Activated T-helper 17 cell treated with anti-CD3 and anti-CD28 coated beads, Interleukin-2, amount 50 U/mL, for 72 hours (primary cell): ENCODE measurements at places on chromosomes 7 and 10.

DNA sequence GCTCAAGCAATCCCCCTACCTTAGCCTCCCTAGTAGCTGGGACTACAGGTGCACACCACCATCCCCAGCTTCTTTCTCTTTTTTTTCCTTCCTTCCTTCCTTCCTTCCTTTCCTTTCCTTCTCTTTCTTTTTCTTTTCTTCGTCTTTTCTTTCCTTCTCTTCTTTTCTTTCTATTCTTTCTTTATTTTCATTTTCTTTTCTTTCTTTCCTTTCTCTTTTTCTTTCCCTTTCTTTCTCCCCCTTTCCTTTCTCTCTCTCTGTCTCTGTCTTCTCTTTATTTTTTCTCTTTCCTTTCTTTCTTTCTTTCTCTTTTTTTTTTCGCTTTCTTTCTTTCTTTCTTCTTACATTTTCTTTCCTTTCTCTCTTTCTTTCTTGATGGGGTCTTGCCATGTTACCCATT is 621.3 kb downstream of the GALNT17 start:
- no peak for ATAC-seq

DNA sequence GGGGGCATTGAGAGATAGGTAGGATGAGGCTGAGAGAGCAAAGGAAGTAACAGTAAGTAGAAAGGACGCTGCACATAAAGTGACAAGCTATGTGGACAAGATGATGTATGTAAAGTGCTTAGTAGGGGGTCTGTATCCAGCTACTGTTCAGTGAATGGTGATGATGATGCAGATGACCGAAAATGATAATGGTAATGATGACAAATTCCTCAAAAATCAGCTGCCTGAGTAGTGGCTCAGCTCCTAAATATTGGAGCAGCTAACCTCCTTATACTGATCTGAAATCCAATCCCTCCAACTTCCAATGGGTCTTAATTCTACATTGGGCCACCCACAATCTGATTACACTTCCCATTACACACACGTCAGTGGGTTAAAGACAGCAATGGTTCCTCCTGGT is 27.1 kb upstream of the KCNMA1 start:
- no peak for ATAC-seq

GRCh38 chr7:121591926-121592325 is 195.8 kb upstream of the FAM3C start:
- no peak for ATAC-seq

- ATAC-seq, result no peak
These were observed 165.7 kb downstream of the SORCS3 start for GRCh38 chr10:104806801-104807200.

GRCh38 chr10:52500476-52500875 is 186.4 kb downstream of the DKK1 start:
- ATAC-seq, result no peak

DNA sequence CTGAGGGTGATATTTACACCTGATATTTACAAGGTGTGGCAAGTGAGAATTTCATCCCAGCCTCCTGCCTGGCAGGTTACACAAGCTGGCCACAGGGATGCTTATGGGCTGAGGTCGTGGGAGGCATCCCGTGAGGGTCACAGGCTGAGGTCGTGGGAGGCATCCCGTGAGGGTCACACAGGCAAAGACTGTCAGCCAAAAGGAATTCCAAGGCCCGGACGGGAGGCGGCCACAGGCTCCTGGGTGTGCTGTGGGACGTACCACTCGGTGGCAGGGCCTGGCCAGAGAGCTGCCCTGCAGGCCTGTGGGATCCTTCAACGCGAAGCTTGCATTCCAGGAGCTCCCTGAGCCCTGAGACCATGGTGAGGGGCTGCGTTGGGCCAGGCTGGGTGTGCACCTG is 460.6 kb downstream of the DNAJB6 start:
- ATAC-seq, result no peak

DNA sequence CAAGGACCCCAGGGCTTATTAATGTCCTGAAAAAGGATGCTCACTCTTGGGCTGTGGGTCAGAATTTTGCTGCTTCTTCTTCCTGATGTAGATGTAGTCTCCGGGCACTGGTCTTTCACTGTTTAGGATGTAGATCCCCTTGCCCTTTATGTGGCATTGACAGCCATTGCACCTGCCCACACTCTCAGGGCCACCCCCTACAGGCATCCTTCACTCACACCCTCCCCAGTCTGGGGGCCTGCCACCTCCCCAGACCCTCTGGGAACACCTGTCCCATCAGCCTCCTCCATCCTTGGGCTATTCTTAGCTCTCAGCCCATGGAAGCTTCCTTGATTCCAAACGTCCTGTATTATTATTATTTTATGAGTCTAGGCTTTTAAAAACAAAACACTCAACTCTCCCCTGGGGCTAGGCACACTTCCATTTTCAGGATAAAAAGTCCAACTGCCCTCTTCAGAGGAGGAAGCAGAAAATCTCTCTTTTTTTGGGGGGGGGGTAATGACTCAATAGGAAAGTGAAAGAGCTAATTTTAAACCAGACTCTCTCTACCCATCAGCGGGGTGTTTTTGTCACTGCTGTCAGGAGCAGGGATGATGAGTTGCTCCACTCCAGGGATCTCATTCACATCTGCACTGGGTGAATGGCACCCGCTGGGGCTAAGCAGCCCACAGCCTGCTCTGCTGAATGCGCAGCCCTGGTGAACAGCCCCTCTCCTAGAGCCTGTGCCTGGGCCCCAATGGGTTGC is 11.5 kb upstream of the KLRG2 start:
- ATAC-seq, result peak; percentile 77

- ATAC-seq, result no peak
These were observed 111.4 kb upstream of the ABCB5 start for GRCh38 chr7:20504060-20504459.

GRCh38 chr10:7285522-7286322 is 125.1 kb downstream of the SFMBT2 start:
- peak; percentile 76 for ATAC-seq

GRCh38 chr10:102422545-102423129 is 2.0 kb downstream of the FBXL15 start:
- peak; percentile 36 for ATAC-seq

- ATAC-seq, result no peak
These were observed 26.9 kb downstream of the AHR start for GRCh38 chr7:17325364-17325763.

GRCh38 chr10:11085545-11085944 is 67.9 kb downstream of the CELF2 start:
- no peak for ATAC-seq

DNA sequence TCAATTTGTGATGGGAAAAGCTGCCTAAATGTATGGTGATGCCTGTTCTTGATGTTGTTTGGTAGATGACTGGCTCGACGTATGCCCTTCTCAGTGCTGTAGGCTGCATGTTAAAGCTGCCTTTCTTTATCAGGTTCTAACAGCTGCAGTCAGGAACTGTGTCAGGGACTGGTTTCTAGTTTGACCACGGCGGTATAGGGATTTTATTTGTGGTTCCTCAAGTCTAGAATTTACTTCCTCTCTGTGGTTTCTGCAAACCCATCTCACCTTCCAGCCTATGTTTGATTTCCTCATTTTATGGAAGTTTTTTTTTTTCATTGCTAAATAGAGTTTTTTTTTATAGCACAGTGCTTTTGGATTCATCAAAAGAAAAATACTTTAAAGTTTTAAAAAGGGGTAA is 26.5 kb downstream of the LMTK2 start:
- peak; percentile 68 for ATAC-seq

- no peak for ATAC-seq
These were observed 143.8 kb downstream of the ARHGAP21 start for GRCh38 chr10:24579906-24580305.

DNA sequence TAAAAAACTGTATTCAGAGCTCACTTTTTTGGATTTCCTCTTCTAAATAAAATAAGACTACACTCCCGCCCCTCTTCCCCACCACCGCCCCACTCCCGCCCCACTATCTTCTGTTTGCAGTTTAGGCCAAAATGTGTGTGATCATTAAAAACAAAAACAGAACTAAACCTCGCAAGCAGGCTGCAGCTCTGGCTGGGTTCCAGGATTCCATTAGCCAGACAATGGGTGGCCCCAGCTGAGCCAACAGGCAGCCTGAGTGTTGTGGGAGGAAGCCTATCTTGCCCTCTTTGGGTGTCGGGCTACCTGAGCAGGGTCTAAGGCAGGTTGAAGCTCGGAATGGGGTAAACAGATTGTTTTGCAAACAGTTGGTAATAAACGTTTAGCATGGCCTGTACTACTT is 41.7 kb downstream of the ARL4A start:
- no peak for ATAC-seq

DNA sequence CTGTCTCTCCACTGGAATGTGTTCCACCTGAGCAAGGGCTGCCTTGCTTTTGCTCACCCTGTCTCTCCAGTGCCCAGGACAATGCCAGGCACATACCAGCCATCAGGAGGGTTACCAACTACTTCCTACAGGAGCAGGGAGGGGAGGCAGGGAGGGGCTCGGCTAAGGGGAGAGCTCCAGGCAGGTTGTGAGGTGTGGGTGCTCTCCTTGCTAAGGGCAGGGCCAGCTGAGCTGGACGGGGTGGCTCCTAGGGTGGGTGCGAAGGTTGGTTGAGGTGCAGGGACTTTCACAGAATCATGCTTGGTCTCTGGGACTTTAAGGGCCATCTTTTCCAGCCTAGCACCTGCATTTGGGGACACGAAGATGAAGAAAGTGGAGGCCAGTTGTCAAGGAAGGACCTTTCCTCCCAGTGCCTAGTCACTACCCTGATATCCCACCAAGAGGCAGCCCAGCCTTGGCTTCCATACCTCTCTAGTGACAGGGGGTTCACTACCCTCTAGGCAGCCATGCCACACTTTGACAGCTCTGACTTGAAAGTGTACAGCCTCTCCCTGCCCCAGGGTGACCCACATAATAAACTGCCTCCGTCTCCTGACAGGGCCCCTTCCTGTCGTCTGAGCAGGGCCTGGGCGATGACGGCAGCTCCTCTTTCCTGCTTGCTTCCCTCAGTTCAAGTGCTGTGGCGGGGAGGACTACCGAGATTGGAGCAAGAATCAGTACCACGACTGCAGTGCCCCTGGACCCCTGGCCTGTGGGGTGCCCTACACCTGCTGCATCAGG is 46.5 kb downstream of the TSPAN15 start:
- ATAC-seq, result peak; percentile 68

DNA sequence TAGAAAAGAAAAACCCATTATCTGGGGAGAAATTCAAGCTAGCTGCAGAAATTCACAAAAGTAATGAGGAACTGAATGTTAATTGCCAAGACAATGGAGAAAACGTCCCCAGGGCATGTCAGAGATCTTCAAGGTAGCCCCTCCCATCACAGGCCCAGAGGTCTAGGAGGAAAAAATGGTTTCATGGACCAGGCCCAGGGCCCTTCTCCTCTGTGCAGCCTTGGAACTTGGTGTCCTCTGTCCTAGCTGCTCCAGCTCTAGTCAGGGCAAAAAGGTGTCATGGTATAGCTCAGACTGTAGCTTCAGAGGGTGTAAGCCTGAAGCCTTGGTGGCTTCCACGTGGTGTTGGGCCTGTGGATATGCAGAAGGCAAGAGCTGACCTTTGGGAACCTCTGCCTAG is 411.8 kb downstream of the ADRA2A start:
- ATAC-seq, result no peak

- ATAC-seq, result no peak
These were observed 10.6 kb upstream of the PRSS2 start for GRCh38 chr7:142760071-142760642.

DNA sequence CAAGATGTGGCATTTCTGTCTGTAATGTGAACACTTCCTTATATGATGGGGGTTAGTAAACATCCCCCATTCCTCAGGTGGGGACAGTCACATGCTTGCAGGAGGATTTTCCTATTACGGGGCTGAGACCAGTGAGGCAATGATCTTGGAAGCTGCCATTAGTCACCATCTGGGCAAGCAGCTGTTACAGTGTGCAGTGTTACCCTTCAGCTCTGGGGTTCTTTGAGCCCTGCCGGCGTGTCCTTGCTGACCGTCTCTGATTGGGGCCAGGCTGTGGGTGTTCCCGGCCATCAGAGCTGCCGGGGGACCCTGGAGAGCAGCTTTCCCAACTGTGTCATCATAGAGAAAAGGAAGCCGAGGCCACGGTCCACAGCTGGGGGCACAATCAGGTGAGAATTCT is 126.8 kb upstream of the FAM20C start:
- no peak for ATAC-seq

- ATAC-seq, result no peak
These were observed 87.4 kb downstream of the CPED1 start for GRCh38 chr7:121075952-121076349.

DNA sequence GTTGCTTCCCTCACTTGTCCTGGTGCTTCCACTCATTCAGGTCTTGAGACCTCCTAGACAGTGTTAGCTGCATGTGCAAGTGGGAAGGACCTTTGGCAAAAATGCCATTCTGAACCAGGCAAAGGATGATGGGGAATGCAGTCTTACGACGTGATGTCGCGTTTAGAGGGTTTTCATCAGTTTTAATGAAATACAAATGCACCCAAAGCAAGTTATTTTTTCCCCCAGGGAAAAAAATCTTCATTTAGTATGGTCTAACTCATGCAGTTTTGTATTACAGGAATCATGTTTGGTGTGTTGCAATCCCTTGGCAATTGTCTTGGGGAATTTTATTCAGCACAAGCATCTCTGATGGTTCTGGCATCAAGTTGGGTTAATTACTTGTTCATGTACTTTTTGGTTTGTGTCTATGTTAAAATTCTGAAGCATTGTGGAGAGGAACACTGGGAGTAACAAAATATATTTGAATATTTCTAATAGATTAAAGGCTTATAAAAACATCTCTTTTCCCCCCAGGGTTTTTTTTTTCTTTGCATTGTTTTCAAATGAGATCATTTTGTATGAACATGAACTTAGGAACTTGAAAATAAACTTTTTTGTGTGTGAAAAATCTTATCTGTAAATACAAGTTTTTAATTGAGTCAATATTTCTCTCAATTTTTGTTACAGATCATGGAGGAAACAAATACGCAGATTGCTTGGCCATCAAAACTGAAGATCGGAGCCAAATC is 188.9 kb downstream of the BICC1 start:
- ATAC-seq, result no peak

DNA sequence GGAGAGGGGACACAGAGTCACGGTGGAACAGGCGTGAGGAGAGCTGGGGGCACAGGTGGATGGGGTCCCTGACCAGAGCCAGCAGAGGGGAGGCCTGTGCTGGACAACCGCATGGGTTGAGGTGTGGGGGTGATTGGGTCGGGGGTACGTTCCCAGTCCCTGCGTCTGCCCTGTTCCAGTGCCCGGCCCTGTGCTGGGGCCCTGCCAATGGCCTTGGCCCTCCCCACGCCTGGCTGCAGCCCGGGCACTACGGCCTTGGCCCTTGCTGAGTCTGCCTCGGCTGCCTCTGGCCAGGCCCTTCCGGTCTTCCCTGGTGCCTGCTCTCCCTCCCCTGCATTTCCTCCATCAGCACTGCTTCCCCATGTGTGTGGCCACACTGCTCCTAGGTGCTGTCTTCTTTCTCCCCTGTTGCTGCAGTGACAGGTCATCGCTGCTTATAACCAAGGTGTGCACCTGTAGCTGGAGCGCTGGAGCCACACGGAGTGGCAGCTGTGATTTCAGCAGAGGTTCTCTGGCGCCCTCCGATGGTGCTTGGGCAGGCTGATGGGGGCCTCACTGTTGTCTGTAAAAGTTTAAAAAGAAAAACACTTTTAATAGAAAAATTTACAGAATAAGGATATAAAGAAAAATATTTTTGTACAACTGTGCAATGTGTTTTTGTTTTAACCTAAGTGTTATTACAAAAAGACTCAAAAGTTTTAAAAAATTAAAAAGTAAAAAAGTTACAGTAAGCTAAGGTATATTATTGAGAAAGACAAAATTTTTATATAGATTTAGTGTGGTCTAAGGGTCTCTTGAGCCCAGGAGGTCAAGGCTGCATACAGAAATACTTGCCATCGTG is 45.2 kb upstream of the BHLHA15 start:
- ATAC-seq, result peak; percentile 53
